ENCODE measurements at places on chromosomes 6 and 20.
A peak's percentile ranks its signal among the peaks of the same experiment; 100 is the strongest.

- DNase-seq: no peak
Measured at GRCh38 chr6:6884193-6884627, 223.6 kb upstream of the RREB1 start.

- DNase-seq: peak; percentile 41
Measured at GRCh38 chr6:45657226-45657625, 279.5 kb upstream of the SUPT3H start.

GRCh38 chr20:16418616-16419015 lies 154.6 kb downstream of the KIF16B start:
- no peak for DNase-seq

DNA sequence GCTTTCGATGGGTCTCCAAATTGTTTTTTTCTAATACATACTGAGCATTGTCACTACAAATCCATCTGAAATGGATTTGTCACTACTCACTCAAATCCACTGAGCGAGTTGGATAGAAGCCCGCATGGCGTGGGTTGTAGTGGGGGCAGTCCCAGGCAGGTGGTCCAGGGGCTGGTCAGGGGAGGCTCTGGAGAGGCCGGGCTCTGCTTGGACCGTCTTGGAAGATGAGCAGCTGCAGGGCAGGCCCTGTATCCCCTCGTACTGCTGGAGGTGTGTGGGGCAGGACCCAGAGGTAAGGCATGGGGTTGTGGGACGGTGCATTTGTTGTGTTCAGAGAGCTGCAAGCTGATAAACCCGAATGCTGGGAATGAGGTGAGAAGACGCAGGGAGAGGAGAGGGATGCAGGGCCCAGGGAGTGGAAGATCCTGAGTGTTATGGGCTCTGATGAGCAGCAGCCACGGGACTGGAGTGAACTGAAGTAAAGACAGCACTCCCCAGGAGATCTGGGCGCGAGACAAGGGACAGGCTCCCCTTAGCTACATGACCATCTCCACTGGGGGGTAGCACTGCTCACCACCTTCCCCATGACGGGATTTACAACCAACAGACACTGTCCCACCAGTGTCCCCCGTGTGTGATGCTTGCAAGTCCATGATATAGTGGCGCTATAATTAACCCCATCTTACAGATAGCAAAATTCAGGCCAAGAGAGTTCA lies 45.9 kb downstream of the PSMG4 start:
- DNase-seq: no peak

DNA sequence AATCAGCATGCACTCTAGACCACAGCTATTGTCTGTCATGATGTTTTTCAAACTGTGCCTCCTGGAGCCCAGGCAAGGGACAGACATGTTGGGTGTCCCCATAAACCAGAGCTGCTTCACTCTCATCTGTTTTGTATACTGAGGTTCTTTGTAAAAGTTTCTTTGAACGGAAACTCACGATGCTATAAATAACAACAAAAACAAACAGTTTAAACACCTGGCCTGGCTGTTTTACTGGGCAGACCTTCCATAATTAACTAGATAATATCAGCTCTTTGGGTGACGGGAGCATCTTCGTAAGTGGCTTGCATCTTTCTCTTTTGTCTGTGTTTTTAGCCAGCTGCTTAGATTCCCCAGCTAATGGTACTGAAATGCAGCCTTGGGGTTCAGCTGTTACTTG lies 190.3 kb downstream of the ZDHHC14 start:
- DNase-seq: no peak

- DNase-seq: no peak
Measured at GRCh38 chr20:4766631-4767030, 44.9 kb downstream of the PRND start.

DNA sequence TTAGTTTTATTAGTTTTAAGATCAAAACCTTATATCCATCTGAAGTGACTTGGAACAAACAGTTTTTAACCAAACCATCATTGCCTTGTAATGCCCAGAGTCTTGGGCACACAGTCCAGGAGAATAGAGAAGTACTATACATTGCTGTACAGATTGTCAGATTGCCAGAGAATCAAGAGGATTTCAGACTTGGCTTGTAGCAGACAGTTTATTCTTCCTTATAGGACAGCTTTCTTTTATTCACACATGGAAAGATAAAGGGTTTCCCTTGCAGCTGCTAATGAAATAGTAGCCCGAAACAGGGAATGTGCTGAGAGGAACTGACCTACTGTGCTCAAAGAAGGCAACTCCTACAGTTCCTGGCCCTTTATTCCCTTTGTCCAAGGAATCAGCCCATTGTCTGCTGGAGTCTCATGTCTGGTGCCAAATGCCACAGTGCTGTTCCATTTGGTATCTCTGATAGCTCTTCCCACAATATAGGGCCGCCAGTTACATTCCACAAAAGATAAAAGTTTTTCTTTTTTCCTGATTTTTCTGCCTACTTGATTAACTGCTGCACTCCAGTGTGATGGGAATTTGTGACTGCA lies 30.6 kb downstream of the DCBLD1 start:
- DNase-seq: no peak

GRCh38 chr6:90695316-90695715 lies 108.4 kb upstream of the MAP3K7 start:
- no peak for DNase-seq

GRCh38 chr6:132592855-132593254 lies 3.3 kb upstream of the TAAR5 start:
- DNase-seq: no peak

DNA sequence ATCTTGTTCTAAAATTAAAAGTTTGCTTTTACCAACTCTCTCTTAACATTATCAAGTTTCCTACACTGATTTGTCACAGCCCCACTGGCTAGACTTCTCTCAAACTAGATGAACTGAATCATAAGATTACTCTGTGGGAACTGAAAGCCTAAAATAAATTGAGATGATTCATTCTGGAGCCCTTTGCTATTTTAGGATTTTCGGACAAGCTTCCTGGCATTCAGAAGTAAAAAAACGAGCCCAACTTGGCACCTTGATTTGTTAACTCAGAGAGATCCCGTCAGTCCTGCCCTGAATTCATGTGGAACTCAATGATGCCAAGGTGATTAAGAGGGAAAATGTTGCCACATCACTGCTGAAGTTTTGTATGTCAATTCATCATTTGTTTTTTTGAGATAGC lies 122.0 kb upstream of the NRSN1 start:
- DNase-seq: peak; percentile 42

DNA sequence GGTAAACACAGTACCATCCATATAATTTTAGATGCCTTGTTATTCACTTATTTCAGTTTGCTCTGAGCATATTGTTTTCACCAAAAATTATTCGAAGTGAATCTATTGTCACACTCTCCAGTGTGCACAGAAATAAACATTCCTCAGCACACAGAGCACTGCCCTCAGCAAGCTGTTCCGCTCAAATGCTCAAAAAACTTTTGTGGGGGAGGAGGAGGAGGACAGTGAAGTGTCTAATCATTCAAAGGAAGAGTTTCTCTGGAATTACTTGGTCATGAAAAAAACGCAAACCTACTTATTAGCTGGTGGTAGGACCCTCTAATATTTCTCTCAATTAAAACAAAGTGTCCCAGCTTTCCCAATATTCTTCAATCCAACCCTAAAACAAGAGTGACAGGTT lies 88.3 kb downstream of the DTNBP1 start:
- DNase-seq: no peak

- DNase-seq: no peak
Measured at GRCh38 chr6:13484138-13484708, 3.2 kb downstream of the GFOD1 start.

DNA sequence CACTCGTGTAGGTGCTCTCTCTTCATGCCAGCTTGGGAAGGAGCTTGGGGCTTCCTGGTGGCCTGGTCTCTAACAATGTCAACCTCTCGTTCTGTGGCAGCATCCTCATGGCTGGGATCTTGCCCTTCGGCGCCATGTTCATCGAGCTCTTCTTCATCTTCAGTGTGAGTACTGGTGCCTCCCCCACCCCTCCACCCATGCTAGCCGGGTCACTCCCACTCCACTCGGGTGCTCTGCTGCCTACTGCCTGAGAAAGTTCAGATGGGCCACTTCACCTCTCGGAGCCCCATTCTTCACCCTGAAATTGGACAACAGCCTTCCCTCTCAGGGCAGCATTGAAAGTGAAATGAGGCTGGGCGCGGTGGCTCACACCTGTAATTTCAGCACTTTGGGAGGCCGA lies 48.8 kb downstream of the TM9SF4 start:
- DNase-seq: no peak

DNA sequence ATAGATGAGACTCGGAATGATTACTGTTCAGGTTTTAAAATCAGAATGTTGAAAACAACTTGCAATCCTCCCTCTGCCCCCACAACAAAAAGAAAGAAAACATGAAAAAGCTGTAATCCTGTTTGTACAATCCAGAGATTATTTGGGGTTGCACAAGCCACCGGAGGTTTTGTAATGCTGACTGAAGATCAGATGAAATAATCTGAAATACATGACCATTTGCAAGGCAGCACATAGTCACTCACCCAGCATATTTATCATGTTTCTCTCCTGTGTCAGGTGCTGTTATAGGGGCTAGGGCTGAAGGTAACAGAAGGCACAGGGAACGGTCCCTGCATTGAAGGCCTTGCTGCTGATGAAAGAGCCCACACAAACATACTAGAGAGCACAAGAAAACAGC lies 85.3 kb downstream of the SIM1 start:
- DNase-seq: no peak

- DNase-seq: no peak
Measured at GRCh38 chr6:26223228-26223627, 136.0 kb downstream of the HFE start.
